ENCODE measurements at places on chromosomes 4 and X.
A peak's percentile ranks its signal among the peaks of the same experiment; 100 is the strongest.

GRCh38 chr4:100728861-100729260 lies 211.0 kb upstream of the EMCN start:
- DNase-seq: no peak

GRCh38 chrX:21047034-21047455 lies 327.2 kb upstream of the CNKSR2 start:
- DNase-seq: no peak

GRCh38 chr4:163110442-163110841 lies 56.2 kb downstream of the NAF1 start:
- DNase-seq: no peak

- DNase-seq: no peak
Observed at GRCh38 chr4:66571145-66571695, 900.9 kb upstream of the EPHA5 start.

GRCh38 chrX:47243351-47243750 lies 10.5 kb downstream of the USP11 start:
- DNase-seq: no peak

GRCh38 chr4:26365537-26366150 lies 44.8 kb downstream of the RBPJ start:
- no peak for DNase-seq

GRCh38 chr4:110071466-110071865 lies 126.9 kb downstream of the ELOVL6 start:
- DNase-seq: no peak

- no peak for DNase-seq
Observed at GRCh38 chr4:161931089-161931488, 232.7 kb downstream of the FSTL5 start.

DNA sequence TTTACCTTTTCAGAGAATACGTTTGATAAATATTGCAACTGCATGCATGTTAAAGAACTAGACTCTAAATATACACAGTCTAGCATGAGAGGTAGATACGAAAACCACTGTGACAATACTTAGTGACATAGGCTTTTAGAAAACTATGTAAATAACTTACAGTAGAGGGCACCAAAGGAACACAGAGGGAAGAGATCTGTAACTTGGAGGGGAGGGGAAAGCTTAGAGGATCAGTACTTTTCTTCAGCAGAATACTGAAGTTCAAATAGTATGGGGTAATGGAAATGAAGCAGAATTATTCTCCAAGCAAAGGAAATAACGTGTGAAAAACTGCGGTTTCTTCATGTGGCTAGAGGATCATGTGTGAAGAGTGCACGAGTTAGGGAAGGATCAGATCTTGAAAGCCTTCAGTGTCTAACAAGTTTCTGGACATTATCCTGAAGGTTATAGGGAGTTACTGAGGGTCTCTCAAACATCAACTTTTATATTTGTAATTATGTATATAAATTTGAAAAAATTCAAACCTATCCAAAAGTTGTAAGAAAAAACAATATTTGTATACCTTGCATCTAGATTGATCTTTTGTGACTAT lies 264.3 kb downstream of the NPFFR2 start:
- no peak for DNase-seq

DNA sequence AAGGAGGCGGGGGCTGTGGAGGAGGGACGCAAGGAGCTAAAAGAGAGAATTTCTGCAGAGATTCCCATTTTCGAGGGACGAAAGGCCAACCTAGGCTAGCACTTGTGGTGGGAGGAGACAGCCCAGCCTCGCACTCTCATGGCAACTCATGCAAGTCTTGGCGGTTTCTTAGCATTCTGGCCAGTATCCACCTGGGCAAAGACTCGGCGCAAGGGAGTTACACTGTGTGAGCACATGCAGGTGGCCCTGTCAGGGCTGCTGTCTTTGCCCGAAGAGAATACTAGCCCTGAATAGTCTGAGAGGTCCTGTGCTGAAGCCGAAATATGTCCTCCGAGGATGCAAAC lies 15.5 kb downstream of the MCF2 start:
- no peak for DNase-seq

GRCh38 chrX:110167952-110168451 lies 149.9 kb downstream of the AMMECR1 start:
- DNase-seq: peak; percentile 53

GRCh38 chr4:146916479-146917076 lies 29.1 kb downstream of the TTC29 start:
- DNase-seq: no peak

DNA sequence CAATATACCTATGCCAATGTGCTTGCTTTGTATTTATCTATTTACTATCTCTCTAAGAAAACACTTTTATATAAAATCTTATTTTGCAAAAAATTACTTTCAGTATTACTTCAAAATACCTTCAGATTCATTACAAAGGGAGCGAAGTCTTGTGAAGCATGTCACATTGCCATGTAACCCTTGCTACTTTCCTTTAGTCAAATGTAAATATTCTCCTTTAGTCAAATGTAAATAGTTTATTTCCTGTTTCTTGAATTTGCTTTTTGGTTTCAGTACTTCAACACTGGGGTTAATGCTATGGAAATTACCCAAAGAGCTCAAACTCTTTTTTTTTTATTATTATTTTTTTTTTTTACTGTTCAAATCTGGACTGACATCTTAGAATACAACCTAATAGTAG lies 383.3 kb downstream of the GRXCR1 start:
- DNase-seq: no peak

DNA sequence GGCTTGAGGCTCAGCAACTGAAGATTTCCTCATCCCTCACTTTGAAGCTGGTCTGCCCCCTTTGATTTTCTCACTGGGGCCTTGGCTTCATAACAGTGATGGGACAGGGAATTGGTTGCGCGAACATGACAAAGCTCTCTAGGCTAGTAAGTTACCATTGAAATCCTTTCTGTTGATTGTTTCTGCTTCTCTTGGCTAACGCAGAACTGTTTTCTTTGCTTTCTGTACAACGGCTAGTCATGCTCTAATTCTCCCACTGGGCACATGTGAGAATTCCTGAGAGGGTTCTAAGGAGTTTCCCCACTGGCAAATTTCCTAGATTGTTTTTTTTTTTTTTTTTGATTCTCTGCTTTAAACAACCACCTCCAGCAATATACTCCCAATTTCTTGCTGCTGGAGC lies 738.6 kb downstream of the PCDH7 start:
- no peak for DNase-seq

GRCh38 chr4:181432335-181432734 lies 810.9 kb upstream of the TENM3 start:
- no peak for DNase-seq

DNA sequence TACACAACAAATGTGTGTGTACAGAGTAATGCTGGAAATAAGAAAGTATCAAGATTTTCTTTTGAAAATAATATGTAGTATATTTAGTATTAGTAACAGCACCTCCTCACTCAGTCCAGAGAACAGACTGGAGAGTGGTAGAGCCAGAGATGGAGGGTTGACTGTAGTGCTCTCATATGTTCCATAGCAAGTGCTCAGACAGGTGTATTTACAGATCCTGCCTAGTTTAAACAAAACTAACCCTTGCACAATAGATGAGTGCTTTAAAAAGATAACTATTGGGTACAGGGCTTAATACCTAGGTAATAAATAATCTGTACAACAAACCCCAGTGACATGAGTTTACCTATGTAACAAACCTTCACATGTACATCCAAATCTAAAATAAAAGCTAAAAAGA lies 381.0 kb upstream of the EMCN start:
- DNase-seq: no peak

GRCh38 chrX:40987413-40987812 lies 97.8 kb upstream of the USP9X start:
- no peak for DNase-seq

- no peak for DNase-seq
Observed at GRCh38 chrX:22699581-22700091, 300.1 kb upstream of the DDX53 start.

- DNase-seq: peak; percentile 49
Observed at GRCh38 chrX:46572340-46572936, 1.1 kb upstream of the CHST7 start.

GRCh38 chr4:25377572-25378436 lies 741 bp downstream of the ANAPC4 start:
- no peak for DNase-seq

- DNase-seq: no peak
Observed at GRCh38 chr4:101977076-101977475, 186.5 kb downstream of the BANK1 start.

GRCh38 chr4:91147067-91147466 lies 1019.9 kb downstream of the CCSER1 start:
- DNase-seq: no peak

DNA sequence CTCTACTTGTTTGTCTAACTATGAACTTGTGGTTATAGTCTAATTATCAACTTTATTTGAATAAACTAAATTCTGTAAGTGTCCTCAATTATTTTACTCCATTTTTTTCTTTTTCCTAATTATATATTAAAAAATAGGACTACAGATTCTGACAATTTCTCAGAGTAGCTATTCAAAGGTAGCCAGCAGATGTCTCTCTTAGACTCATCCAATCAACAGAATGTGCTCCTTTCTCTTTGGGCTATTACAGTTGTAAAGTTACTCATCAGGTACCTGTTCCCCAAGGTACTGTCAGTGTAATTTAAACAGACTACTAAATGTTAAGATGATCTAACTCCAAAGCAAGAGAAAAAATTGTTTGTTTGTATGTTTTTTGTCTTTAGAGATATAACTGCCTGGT lies 248.6 kb downstream of the PCDH18 start:
- no peak for DNase-seq

GRCh38 chrX:135484641-135485289 lies 35.7 kb upstream of the INTS6L start:
- DNase-seq: peak; percentile 4

DNA sequence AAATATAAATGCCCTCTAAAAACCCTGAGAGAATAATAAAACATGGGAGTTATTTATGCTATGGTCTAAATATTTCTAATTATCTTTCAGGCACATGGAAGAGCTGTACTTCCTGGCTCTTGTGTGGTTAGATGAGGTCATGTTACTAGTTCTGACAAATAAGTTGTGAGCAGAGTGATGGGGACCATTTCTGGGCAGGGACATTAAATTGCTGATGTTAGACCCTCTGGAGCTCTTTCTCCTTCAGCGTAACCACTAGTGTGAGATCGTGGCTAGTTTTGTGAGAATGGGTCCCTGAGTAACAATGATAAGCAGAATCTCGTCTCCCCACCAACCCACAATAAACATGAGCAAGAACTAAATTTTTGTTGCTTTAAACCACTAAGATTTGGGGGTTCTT lies 108.0 kb downstream of the MAML3 start:
- no peak for DNase-seq

DNA sequence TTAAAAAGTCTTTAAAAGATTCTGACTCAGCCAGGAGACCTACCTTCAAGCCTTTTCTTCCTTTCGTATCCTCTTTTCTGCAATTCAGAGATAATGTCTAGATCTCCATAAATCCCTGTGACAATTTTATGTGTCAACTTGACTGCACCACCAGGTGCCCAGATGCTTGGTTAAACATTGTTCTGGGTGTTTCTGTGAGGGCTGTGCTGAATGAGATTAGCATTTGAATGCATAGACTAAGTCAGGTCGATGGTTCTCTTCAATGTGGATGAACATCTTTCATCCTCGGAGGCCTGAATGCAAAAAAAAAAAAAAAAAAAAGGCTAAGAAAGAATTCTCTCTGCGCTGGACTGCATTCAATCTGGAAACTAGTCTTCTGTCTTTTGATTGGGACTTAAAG lies 1082.7 kb downstream of the NLGN4X start:
- DNase-seq: no peak

GRCh38 chrX:50381729-50382415 lies 88.8 kb downstream of the DGKK start:
- no peak for DNase-seq

- DNase-seq: no peak
Observed at GRCh38 chrX:57984620-57985019, 74.4 kb upstream of the ZXDA start.

GRCh38 chr4:171983935-171984805 lies 171.0 kb downstream of the GALNTL6 start:
- DNase-seq: no peak

DNA sequence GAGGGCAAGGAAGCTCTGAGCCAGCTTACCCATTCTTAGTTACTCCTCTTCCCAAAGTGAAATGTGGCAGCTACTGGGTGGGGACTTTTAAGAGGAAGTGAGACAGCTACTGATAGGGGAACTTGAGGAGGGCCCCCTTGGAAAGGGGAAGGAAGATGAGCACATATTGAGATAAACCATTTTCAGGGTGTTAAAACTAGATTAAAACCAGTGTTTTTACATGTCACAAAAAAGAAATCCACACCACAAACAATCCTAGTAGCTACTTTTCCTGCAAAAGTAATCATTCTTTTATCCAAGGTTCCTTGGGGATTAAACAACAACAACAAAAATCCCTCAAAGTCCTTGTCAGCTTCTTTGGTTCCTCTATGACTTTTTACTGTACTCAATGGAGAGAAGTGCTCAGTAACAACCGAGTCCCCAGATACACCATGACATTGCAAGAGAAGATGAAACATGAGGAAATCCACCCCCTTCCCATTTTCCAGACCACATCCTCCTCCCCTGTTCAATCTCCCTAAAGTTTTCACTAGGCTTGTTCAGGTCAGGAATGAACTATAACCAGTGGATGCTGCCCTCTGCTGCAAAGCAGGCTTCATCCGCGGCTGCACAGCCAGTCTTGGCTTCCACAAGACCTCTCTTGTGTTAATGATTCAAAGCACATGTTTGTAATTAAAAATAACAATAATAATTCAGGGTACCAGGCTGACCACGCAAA lies 113.5 kb upstream of the TMEM164 start:
- no peak for DNase-seq

DNA sequence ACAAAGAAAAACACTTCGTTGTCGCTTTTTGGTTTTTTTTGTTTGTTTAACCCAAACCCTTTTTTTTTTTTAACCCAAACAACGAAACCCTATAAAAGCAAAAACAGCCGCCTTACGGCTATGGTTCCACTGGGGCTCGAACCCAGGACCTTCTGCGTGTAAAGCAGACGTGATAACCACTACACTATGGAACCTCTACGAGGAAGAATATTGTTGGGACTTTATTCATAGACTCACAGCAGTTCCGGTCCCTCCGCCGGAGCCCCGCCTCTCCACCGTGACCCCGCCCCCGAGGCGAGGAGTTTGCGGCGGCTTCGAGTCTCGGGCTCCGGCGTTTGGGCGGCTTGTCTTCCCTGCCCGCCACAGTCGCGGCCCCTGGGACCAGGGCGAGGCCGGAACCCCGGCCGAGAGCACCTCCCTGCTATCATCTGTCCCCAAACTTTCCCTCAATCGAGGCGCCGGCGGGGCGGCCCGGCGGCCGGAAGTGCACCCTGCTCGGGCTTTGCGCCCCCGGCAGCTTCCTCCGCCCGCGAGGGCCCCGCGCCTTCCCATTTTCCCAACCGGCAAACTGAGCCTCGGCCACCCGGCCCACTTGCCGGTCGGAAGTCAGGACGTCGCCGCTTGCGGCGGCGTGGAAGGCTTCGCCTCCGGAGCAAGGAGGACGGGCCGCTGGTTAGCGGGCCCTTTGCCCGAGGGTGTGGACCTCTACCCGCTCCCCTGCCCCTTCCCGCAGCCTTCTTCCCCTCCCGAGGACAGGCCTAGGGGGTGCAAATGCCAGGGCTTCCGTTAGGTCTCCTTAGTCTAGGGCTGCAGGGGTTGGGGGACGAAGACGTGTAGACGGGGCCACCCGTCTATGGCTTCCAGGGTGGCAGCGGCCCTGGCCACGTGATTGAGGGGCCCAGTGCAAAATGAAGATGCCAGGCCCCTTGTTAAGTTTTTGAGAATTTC lies 3.2 kb upstream of the RS1 start:
- DNase-seq: peak; percentile 75

GRCh38 chr4:48858130-48858529 lies 27.2 kb downstream of the OCIAD1 start:
- DNase-seq: no peak
